ENCODE measurements at places on chromosomes 7 and 10.

GRCh38 chr7:1238931-1239802 is 6.5 kb downstream of the UNCX start:
- DNase-seq: no peak

GRCh38 chr10:64519831-64520230 is 998.6 kb downstream of the REEP3 start:
- DNase-seq: no peak

DNA sequence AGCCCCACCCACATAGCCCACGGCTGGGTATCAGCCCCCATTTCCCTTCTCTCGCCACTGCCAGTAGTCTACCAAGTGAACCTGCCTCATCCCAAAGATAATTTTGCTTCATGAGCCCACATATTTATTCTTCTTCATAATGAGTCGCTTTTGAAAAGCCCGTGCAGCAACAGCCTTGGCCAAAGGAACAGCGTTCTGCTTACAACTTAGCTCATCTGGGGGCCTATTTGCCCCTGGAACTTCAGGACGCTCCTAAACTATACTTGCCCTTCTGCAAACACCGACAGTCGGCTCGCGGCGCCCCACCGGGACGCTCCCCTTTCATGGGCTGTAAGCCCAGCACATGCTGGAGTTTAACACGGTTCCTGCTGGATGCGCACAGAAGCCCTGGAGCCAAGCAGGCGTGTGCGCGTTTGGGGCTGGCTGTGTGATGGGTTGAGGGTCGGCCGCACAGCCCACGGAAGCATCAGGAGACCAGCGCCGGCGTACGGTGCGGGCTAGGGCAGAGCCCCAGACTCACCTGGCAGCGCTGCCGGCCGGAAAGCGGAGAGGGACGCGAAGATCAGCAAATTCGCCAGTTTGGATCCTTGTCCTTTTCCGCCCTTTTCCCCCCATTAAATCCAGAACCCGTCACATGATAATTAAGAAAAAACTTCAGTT is 370 bp downstream of the TMEM60 start:
- DNase-seq: peak; percentile 93

GRCh38 chr7:20219446-20220292 is 2.5 kb upstream of the MACC1 start:
- DNase-seq: peak; percentile 85

All from NCI-H1417 (cell line).